ENCODE measurements at places on chromosomes 7 and 10. TPM values are rescaled to one million over a fixed set of nuclear protein-coding genes. Genes with fewer than 3 reads are reported as not detected.

- no peak overlapping the region for H3K4me3 ChIP-seq
- no peak overlapping the region for H3K27ac ChIP-seq
- H3K4me1 ChIP-seq = no peaks in the 10 kb centered on the region
- peaks cover 5% of the 10 kb centered on the region for H3K27me3 ChIP-seq
- no peaks in the 10 kb centered on the region for H3K36me3 ChIP-seq
Observed at GRCh38 chr7:120794106-120794729, 63.7 kb downstream of the TSPAN12 start.

Gene RAB19
- 5.6 TPM for total RNA-seq

Gene SLC39A12
- not detected for total RNA-seq

DNA sequence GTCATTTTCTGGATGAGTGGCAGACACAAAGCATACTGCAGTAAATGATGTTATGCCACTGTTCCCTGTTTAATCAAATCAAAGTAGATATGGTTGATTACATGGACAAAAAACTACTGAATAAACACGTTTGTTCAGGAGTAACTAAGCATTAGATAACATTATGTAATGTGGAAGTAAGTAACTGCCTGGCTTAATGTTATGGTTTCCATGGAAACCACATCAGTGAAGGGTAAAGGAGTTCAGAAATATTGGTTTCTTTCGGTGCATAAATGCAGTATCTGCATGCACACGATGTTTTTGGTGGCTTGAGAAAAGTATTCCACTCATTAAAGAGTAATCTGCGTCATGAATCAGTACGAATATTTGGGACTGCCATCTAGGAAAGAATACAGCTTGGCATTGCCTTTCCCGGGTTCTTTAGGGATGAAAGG is 131.3 kb upstream of the PRKCQ start:
- H3K36me3 ChIP-seq = no peaks in the 10 kb centered on the region
- H3K4me1 ChIP-seq = peaks cover 11% of the 10 kb centered on the region
- peaks cover 24% of the 10 kb centered on the region for H3K27me3 ChIP-seq
